HEK293T (cell line): ENCODE measurements at places on chromosomes 2 and 18.

GRCh38 chr18:79733986-79734770 is 54.6 kb downstream of the CTDP1 start:
- DNase-seq = no peak

GRCh38 chr2:170571612-170572011 is 143.5 kb upstream of the SP5 start:
- DNase-seq = no peak

- no peak for DNase-seq
Observed at GRCh38 chr2:156852681-156853080, 404.8 kb upstream of the GALNT5 start.

DNA sequence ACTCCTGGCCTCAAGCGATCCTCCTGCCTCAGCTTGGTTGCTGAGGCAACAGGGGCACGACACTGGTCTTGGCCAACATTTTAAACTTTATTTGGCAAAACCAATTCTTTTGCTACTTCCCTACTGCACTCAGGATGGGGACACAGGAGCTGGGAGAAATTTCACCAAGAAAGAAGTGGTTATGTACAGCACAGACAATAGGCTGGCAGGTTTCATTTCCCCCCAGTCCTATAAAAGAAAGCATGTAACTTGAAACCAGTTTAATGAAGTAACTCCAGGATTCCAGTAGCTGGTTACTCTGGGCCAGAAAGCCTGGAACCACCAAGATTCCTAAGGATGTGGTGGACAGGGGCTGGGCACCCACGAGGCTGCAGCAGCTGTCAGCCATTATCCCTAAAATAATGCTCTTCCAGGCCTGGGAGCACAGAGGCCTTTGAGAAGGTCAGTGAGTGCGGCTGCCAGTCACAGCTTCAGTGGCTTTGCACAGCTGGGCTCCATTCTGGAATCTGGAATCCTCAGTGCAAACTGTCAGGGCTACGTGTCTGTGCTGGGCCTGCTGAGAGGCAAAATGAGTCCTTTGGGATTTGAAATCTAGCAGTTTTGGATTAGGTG is 142.3 kb upstream of the ITGA6 start:
- peak; percentile 35 for DNase-seq

DNA sequence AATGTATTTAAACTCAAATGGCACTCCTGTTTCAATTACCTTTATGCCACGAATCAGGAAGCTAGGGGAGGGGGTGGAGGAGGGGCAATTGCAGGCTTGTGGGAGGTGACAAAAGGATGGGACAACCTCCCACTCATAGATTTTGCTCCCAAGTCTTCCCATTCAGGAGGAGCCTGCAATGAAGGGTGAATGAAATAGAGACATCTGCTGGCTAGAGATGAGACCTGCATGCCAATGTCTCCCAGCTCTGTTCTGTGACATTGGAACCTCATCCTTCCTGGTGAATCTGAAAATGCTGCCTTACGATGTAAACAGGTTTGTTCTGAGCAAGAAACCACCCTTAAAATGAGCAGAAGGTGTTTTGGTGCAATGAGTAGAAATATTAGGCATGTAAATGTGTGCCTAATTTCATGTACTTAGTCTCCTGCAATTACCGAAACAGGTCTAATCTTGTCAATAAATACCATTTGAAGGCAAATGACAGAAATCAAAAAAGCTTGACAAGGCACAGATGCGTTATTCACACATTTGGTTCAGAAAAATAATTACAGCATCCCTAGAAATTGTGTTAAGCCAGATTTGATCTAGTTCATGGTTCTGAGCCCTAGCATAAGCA is 2.7 kb upstream of the PID1 start:
- DNase-seq = peak; percentile 66

- DNase-seq = no peak
Observed at GRCh38 chr2:241818229-241818942, 9.4 kb downstream of the NEU4 start.

GRCh38 chr18:60446821-60447220 is 74.2 kb upstream of the MC4R start:
- DNase-seq = no peak

DNA sequence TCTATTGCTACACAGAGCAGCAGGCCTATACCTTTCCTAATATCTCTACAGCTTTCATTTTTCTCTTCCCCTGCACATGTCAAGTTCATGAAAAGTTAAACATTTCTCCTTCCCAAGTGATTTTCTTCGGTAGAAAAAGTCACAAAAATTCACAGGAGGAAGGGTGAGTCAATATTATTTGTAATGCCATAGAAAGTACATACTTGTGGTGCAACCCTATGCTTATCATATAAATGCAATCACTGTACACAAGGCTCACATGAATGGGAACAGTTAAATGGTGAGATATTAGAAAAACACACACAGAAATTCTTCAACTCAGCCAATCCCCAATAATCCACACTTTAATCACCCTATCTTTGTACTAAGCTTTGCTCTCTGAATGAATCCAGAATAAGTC is 651.6 kb downstream of the LRRTM4 start:
- no peak for DNase-seq

GRCh38 chr18:45667056-45667736 is 51.9 kb downstream of the SLC14A2 start:
- no peak for DNase-seq

DNA sequence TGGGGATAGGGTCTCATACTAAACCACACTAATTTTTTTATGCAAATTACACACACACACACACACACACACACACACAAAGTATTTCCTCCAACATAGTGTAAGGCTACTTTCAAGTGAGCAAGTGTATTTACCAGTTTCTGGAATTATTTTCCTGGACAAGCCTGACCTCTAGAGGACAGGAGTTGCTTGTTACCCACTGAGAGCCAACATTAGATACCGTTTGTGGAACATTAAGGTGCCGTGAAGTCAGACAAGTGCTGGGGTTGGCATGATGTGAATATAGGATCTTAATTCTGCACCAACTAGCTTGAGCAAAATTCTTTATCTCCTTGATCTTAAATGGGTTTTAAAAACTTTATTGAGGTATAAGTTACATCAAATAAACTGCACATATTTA is 39.3 kb upstream of the SERPINB2 start:
- peak; percentile 19 for DNase-seq

- DNase-seq = no peak
Observed at GRCh38 chr2:60260639-60261296, 292.7 kb downstream of the BCL11A start.

- no peak for DNase-seq
Observed at GRCh38 chr2:44314362-44314761, 39.1 kb downstream of the SLC3A1 start.

GRCh38 chr2:96882230-96882629 is 12.3 kb upstream of the SEMA4C start:
- DNase-seq = no peak

GRCh38 chr18:26435415-26436095 is 112.8 kb downstream of the KCTD1 start:
- DNase-seq = no peak

GRCh38 chr2:241804326-241805229 is 4.4 kb upstream of the NEU4 start:
- DNase-seq = no peak

GRCh38 chr2:200311139-200311538 is 4.6 kb downstream of the SPATS2L start:
- DNase-seq = no peak

GRCh38 chr2:120737340-120738101 is 1.9 kb downstream of the GLI2 start:
- no peak for DNase-seq

- peak; percentile 66 for DNase-seq
Observed at GRCh38 chr2:227871375-227871791, at the start of gene DAW1. TSS of gene DAW1 (plus strand) at chr2:227871631. CDS start at chr2:227871690, 59 bp downstream.

DNA sequence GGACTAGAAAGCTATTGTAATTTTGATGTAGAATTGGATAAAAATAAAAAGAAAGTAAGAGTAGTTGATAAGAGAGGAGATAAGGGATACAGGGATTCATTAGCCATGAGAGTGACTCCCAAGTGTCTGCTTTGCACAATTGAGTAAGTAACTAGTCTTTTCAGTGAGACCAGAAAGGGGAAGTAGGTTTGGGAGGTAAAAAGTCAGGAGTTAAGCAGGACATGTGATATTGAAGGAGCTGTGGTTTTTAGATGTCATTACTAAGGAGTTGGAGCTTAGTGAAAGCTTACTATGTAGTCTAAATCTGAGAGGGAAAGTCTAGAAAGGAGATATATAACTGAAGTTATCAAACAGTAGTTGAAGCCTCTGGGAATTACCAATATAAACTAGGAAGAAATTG is 93.4 kb downstream of the SLC5A7 start:
- no peak for DNase-seq

DNA sequence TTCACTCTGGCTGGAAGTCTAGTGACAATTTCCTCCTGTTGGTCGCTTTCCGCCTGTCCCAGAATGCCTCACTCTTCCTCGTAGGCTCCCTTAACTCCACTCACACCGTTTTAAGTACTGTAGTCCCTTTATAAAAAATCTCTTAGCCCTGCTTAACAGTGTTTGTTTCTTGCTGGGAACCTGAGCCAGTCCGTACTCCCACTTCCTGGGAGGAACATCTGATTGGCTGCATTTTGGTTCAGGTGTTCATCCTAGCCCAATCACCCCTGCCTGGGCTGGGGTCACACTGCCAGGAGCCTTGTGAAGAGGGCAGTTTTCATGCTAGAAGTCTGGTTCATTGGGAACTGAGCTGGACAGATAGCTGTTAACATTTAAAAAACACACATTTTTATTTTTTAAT is 25.6 kb upstream of the TOGARAM2 start:
- DNase-seq = no peak

- DNase-seq = no peak
Observed at GRCh38 chr2:106343274-106343673, 124.9 kb downstream of the RGPD3 start.

GRCh38 chr18:54251606-54252390 is 17.5 kb upstream of the POLI start:
- DNase-seq = no peak

DNA sequence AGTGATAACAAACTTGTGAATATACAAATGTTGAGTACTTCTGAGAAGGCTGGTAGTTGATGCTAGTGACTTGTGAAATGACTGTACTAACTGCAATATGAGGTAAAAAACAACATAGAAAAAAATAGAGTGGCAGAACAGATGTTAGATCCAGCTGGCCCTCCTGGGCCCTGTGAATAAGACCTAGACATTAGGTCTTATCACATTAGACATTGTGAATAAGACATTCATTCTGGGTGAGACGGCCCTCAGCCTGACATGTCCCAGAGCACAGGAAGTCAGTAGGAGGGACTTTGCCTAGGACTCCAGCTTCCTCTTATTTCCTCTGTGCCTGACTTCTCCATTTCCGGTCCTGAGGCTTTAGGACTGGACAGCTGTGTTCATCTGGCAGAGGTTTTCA is 22.9 kb downstream of the DOK1 start:
- DNase-seq = no peak

DNA sequence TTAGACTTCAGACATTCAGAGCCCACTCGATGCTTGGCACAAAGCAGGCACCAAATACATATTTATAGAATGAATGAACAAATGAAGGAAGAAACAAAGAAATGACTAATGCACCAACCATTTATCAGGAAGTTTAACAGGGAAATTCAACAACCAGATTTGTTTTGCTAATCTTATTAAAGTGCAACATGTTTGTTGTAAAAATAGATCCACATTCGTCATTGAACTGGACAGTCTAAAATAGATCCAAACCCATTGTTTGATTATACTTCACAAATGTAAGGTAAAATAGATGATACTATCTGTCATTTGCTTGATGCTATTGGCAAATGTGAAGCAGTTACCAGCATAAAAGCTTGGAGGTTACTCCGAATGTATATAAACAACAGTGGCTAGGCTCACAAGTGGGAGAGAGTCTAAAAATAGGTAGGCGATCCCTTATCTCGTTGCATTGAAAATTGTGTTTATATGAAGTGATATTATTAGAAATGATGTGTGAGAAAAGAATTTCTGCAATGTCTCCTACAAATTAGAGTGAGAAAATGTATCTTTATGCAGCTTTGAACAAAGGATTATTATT is 246.2 kb downstream of the NEDD4L start:
- no peak for DNase-seq

DNA sequence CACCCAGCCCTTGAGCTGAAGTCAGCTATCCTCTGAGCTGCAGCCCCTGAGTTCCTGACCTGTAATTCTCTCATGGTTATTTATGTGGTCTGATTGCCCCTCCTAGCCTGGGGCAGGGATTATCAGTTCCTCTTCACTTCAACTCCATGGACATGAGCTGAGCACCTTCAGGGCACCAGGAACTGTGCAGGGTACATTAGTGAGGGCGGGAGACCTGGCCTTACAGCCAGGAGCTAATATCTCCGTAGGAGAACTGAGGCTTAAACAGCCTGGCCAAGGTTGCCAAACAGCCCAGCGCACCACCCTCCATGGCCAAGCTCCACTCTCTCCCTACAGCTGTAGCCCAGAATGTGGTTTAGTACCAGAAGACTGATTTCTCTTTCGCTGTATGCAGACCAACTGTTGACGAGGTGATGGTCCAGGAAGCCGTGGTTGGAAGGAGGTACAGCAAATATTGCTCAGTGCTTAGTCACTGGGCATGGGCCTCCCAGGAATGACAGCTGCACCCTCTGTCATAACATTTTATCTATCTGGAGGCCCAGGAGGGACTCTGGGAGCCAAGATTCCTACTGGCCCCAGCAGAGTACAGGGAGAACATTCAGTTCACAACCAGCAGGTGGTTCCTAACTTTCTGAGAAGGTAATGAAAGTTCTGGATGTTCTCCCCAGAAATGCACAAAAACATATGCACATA is 228.7 kb upstream of the SIX2 start:
- DNase-seq = no peak

- DNase-seq = no peak
Observed at GRCh38 chr2:237294460-237294859, 119.5 kb downstream of the COL6A3 start.

DNA sequence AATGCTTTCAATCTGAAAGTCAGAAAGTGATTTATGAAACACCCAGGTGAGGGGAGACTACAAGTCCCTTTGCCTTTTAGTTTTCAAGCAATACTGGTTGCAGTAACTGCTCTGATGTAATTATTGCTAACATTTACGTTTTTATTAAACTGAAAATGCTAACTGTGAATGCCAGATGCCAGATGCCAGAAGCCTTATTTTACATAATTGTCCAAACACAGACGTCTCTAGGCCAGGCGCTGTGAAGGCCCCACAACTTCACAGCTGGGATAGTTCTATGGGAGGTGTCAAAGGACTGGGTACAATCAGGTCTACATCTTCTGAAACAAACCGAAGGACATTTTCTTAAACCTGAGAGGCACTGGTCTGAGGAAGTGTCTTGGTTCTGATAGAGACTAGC is 27.5 kb upstream of the MSGN1 start:
- no peak for DNase-seq

DNA sequence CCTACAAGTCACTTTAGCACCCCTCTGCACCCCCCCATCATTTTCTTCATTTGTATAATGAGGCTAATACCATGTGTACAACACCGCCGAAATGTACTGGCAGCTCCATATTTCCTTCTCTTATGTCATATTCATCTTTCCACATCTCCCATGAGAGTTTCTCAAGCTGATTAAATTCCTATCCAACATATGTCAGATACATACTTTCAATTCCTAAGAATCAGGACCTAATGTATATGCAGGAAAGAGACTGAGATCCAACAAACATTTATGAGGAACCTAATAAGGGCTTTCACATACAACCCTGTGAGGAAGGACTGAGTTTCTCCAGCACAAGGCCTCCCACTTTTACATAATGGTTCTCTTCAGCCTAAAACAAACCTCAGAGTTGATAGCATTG is 41.9 kb downstream of the PRKD3 start:
- no peak for DNase-seq
